ENCODE measurements at places on chromosomes 6 and 20. TPM values are rescaled to one million over a fixed set of nuclear protein-coding genes. Genes with fewer than 3 reads are reported as not detected.

DNA sequence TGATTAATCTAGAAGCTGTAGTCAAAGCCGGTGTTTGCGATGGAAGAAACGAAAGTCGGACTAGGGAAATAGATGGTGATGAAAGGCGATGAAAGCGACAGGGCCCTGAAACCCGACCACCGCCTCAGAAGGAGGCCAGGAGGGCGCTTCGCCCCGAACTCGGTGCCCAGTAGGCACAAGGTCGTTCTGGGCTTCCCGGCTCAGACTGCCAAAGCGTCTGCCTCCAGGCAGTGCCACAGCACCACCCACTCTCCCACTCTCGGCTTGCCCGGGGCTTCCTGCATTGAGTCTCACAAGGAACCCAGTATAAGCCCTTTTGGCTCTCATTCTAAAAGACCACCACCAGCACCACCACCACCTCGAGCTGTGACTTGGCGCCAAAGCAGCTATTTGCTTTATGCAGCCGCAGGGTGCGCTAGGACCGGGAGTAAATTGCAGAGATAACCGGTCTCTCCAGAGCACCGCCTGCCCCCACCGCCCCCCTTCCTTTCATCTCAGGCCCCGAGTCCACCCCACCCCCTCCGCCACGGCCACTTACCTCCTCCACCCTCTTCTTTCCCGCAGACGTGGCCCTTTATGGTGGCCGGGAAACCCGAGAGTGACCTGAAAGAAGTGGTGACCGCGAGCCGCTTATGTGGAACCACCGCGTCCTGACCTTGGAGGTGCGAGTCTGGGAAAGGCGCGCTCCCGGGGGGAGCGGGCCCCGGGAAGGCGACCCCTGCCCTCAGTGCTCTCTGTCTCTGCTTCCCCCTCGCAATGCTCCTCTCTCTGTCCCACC is 2.4 kb downstream of the TCF21 start:
- peaks cover 44% of the 10 kb centered on the region for H3K27me3 ChIP-seq
- H3K36me3 ChIP-seq, result no peaks in the 10 kb centered on the region
- H3K4me1 ChIP-seq, result peaks cover 13% of the 10 kb centered on the region

DNA sequence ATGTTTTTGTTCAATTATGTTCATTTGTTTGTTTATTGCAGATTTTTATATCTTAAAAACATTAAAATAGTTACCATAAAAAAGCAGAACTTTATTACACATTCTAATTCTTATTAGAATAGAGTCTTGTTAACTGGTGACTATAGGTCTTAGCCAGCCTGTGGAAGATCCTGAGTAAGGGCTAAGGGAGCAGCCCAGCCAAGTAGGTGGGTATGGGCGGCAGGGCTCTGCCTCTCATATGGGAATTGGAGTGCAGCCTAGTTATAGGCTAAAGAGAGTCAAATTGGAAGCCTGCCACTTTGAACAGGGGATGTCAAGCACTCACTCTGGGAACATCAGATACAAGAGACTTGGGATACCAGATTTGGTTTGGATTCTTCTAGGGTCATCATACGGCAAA is 10.5 kb upstream of the HSF2 start:
- no peaks in the 10 kb centered on the region for H3K4me1 ChIP-seq
- H3K4me3 ChIP-seq, result no peak overlapping the region
- no peak overlapping the region for H3K27ac ChIP-seq
- H3K36me3 ChIP-seq, result no peaks in the 10 kb centered on the region

DNA sequence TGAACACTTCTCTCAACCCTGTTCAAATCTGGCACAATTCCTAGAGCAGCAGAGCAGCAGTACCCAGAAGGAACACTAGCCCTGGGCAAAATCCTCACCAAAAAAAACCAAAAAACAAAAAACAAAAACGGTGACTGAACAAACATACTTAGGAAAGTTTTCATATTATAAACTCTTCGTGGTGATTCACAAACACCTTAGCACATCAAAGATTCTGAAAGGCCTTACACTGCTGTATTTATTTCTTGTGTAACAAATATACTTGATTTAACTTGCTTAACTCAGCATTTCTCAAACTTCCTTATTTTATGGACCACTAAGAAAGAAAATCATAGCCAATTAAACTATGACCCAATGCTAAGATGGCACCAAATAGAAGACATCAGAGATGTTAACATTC is 57.8 kb upstream of the RREB1 start:
- no peak overlapping the region for H3K4me3 ChIP-seq
- H3K4me1 ChIP-seq, result no peaks in the 10 kb centered on the region
- no peaks in the 10 kb centered on the region for H3K27me3 ChIP-seq
- no peak for DNase-seq

DNA sequence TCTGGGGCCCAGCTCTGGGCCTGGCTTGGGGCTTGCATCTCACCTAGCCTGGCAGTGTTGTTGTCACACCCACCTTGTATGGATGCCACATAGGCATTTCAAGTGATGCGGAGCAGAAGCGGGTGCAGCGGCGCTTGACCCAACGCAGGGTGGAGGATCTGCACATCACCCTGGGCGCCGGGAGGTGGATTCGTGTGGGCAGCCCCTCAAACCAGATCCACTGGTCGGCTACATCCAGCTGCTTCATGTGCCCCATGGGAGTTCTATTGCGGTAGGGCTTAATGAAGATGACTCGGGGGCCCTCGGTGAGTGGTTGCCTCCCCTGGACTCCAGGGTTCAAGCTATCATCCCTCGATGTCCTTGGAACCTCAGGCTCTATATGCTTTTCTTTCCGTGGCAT is 3.2 kb downstream of the TP53TG5 start:
- no peak overlapping the region for H3K27ac ChIP-seq
- H3K4me3 ChIP-seq, result no peak overlapping the region
- H3K36me3 ChIP-seq, result no peaks in the 10 kb centered on the region
- peaks cover 7% of the 10 kb centered on the region for H3K4me1 ChIP-seq

- H3K27me3 ChIP-seq, result no peaks in the 10 kb centered on the region
- H3K27ac ChIP-seq, result no peak overlapping the region
- H3K4me3 ChIP-seq, result no peak overlapping the region
- peak; percentile 54 for DNase-seq
- H3K36me3 ChIP-seq, result no peaks in the 10 kb centered on the region
- H3K4me1 ChIP-seq, result peaks cover 32% of the 10 kb centered on the region
Observed at GRCh38 chr6:32947552-32948465, 5.1 kb downstream of the HLA-DMA start.

GRCh38 chr6:45718871-45719270 is 296.8 kb downstream of the CLIC5 start:
- H3K27ac ChIP-seq, result no peak overlapping the region
- no peaks in the 10 kb centered on the region for H3K36me3 ChIP-seq
- H3K4me3 ChIP-seq, result no peak overlapping the region
- DNase-seq, result no peak
- no peaks in the 10 kb centered on the region for H3K4me1 ChIP-seq

- no peaks in the 10 kb centered on the region for H3K4me1 ChIP-seq
- no peaks in the 10 kb centered on the region for H3K36me3 ChIP-seq
- H3K4me3 ChIP-seq, result no peak overlapping the region
- no peaks in the 10 kb centered on the region for H3K27me3 ChIP-seq
- no peak for DNase-seq
Observed at GRCh38 chr6:110781522-110782214, 33.6 kb downstream of the CDK19 start.

DNA sequence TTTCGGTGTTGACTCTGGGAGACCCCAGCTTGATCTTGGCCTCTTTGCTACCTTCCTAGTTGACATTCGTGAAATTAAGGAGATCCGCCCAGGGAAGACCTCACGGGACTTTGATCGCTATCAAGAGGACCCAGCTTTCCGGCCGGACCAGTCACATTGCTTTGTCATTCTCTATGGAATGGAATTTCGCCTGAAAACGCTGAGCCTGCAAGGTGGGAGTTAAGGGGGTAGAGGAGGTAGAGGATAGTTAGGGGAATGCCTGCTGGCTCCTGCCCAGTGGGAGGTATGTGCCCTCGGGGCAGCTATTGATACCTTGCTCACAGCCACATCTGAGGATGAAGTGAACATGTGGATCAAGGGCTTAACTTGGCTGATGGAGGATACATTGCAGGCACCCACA is 22.2 kb downstream of the PLCG1 start:
- peaks cover 46% of the 10 kb centered on the region for H3K36me3 ChIP-seq
- peak overlapping the region; percentile 82 for H3K27ac ChIP-seq
- no peaks in the 10 kb centered on the region for H3K27me3 ChIP-seq
- no peak for DNase-seq
- peak overlapping the region; percentile 39 for H3K4me3 ChIP-seq

GRCh38 chr6:109738255-109738654 is 47.2 kb downstream of the FIG4 start:
- peaks cover 3% of the 10 kb centered on the region for H3K36me3 ChIP-seq
- H3K4me3 ChIP-seq, result no peak overlapping the region
- H3K27ac ChIP-seq, result no peak overlapping the region
- H3K27me3 ChIP-seq, result no peaks in the 10 kb centered on the region
- no peaks in the 10 kb centered on the region for H3K4me1 ChIP-seq
- no peak for DNase-seq

- no peaks in the 10 kb centered on the region for H3K4me1 ChIP-seq
- no peak overlapping the region for H3K4me3 ChIP-seq
- H3K27me3 ChIP-seq, result no peaks in the 10 kb centered on the region
- no peak for DNase-seq
Observed at GRCh38 chr20:37396416-37397075, 50.6 kb downstream of the SRC start.

- H3K4me1 ChIP-seq, result no peaks in the 10 kb centered on the region
- H3K27ac ChIP-seq, result no peak overlapping the region
- no peaks in the 10 kb centered on the region for H3K36me3 ChIP-seq
- H3K4me3 ChIP-seq, result no peak overlapping the region
- DNase-seq, result no peak
Observed at GRCh38 chr6:137894779-137895385, 27.8 kb downstream of the TNFAIP3 start.

DNA sequence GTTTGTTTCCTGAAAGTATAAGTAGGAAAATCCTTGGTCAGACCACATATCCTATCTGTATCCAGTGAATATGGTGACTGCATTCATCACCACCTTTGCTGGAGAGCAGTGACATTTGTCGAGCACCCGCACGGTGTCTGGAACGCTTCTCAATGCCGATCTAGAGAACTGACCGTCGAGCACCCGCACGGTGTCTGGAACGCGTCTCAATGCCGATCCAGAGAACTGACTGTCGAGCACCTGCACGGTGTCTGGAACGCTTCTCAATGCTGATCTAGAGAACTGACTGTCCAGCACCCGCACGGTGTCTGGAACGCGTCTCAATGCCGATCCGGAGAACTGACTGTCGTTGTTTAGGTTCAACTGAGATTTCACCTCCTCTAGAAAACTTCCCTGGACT is 67.8 kb downstream of the HUS1B start:
- no peaks in the 10 kb centered on the region for H3K27me3 ChIP-seq
- H3K27ac ChIP-seq, result no peak overlapping the region
- no peaks in the 10 kb centered on the region for H3K36me3 ChIP-seq

- no peak for DNase-seq
- no peak overlapping the region for H3K27ac ChIP-seq
- peaks cover 4% of the 10 kb centered on the region for H3K27me3 ChIP-seq
- no peaks in the 10 kb centered on the region for H3K36me3 ChIP-seq
- no peak overlapping the region for H3K4me3 ChIP-seq
- H3K4me1 ChIP-seq, result no peaks in the 10 kb centered on the region
Observed at GRCh38 chr20:49445176-49445575, 37.3 kb downstream of the KCNB1 start.

DNA sequence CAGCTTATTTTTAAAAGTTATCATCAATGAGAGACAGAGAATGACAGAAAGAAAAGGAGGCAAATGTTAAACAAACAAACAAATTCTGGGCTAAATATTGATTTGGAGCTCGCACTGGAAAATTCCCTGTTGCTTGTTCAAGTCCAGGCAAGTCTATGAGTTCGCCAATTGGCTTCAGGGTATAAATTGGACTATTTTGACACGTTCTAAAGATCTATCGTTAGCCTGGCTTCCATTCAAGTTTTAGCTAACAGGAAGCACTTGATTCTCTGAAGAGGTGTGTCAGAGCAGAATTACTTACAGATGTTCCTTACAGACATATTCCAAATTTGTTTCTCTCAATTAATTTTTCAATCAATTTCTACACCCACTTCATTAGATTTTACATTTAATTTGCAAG is 15.8 kb upstream of the RFPL4B start:
- no peak overlapping the region for H3K27ac ChIP-seq
- no peaks in the 10 kb centered on the region for H3K27me3 ChIP-seq
- no peak for DNase-seq
- no peak overlapping the region for H3K4me3 ChIP-seq
- no peaks in the 10 kb centered on the region for H3K4me1 ChIP-seq

DNA sequence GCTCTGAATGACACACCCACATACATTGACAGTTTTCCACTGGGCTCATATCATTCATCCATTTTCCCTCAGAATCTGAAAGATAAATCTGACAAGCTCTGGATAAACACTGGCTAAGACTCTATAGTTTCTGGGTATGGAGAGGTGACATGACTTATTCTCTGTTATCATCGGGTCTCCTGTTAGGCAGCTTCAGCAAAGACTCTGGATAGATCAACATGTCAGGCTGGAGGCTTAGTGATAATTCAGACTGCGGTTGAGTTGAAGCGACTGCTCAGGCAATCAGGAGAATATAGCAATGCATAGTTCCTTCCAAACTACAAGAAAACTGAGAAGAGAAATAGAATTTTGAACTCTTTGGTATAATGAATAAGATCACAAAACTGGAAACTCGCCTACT is 394.6 kb downstream of the CBLN4 start:
- H3K27ac ChIP-seq, result no peak overlapping the region
- H3K4me3 ChIP-seq, result no peak overlapping the region
- H3K27me3 ChIP-seq, result no peaks in the 10 kb centered on the region
- no peaks in the 10 kb centered on the region for H3K4me1 ChIP-seq
- no peaks in the 10 kb centered on the region for H3K36me3 ChIP-seq

GRCh38 chr6:52735071-52735470 is 28.2 kb downstream of the GSTA2 start:
- no peaks in the 10 kb centered on the region for H3K36me3 ChIP-seq
- no peak overlapping the region for H3K27ac ChIP-seq

DNA sequence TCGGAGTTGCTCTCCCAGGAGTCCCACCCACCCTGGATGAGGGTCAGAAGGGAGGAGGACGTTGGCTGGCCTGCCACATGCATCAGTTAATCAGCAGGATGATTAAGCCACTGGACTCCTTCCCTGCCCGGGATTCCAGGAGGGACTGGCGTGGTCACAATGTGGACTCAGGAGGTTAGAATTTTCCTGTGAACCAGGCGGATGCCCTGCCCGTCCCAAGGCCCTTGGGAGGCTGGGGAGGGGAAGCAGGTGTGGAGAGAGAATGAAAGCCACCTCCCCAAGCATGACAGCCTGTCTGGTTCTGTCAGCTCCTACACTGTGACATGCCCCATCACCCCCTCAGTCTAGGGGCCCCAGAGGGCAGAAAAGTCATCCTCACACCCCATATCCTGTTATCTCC is 11.6 kb upstream of the ITPR3 start:
- no peaks in the 10 kb centered on the region for H3K36me3 ChIP-seq
- no peak overlapping the region for H3K27ac ChIP-seq
- H3K4me1 ChIP-seq, result no peaks in the 10 kb centered on the region
- H3K27me3 ChIP-seq, result no peaks in the 10 kb centered on the region
- no peak for DNase-seq
- H3K4me3 ChIP-seq, result no peak overlapping the region

RUNX2 gene
- 12.8 TPM for total RNA-seq

SLC17A4 gene
- not detected for total RNA-seq

TREM1 gene
- 15.9 TPM for total RNA-seq

GLP1R gene
- total RNA-seq, result not detected

BEND6 gene
- not detected for total RNA-seq

ELOVL2 gene
- total RNA-seq, result not detected

C20orf204 gene
- 16.7 TPM for total RNA-seq

CCN2 gene
- not detected for total RNA-seq

HDGFL1 gene
- total RNA-seq, result not detected
